ENCODE measurements at places on chromosomes 1 and 21. TPM values are rescaled to one million over a fixed set of nuclear protein-coding genes. Genes with fewer than 3 reads are reported as not detected.
A peak's percentile ranks its signal among the peaks of the same experiment; 100 is the strongest.

The ZNF593 gene
- 20.6 TPM for total RNA-seq

The SRGAP2 gene
- total RNA-seq, result 38.2 TPM

GRCh38 chr1:166193057-166193698 is 26.4 kb upstream of the FAM78B start:
- DNase-seq, result no peak
- H3K27ac ChIP-seq, result no peak overlapping the region
- no peaks in the 10 kb centered on the region for H3K36me3 ChIP-seq
- no peaks in the 10 kb centered on the region for H3K4me1 ChIP-seq
- no peaks in the 10 kb centered on the region for H3K27me3 ChIP-seq

The TP73 gene
- not detected for total RNA-seq

DNA sequence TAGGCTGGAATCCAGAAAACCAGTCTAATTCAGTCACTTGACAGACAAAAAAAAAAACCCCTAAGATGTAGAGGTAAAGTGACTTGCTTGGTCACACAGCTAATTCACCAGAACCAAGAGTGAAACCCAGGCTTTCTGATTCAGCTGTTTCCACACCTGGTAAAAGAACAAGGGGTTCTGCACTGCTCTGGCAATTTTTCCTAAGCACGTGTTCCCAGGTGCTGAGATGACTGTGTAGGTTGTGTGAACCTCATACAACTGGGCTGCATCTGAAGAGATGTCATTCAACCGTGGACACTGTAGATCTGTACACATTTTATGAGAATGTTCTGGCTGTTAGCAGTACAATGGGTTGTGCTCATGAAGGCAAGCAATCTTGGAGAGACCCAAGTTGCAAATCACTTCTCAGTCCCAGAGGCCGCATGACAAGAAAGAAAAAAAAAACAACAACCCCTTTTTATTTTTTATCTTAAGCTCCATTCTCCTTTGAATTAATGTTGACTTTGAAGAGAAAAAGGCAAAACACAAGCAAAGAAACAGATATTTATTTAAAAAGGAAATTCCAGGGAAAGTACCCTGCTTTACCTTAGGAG is 95.4 kb downstream of the INTS7 start:
- H3K27ac ChIP-seq, result no peak overlapping the region
- H3K4me1 ChIP-seq, result peaks cover 4% of the 10 kb centered on the region
- no peaks in the 10 kb centered on the region for H3K36me3 ChIP-seq
- no peaks in the 10 kb centered on the region for H3K27me3 ChIP-seq

DNA sequence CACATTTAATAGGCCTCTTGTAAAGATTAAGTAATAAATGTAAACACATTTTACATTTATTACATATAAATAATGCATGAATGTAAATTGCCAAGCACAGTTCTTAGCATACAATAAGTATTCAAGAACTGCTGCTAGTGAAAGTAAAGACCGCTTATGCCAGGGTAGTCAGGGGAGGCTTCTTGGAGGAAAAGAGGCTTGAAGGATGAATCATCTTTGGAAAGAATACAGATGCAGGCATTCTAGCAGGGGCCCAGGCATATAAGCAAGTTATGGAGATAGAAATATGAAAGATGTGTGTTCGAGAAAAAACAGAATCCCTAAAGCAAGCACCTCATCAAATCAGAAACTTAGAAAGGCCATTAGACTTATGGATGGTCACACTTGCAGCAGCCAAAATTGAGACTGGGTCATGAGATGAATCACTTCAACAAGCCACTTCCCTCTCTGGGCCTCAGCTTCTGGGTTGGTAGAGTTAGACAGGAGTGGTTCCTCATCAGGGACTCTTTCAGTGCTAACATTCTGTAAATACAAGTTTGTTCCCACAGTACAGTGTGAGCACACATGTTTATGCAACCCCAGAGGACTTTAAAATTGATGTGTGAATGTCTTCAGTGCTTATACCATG is 79.8 kb upstream of the ROR1 start:
- H3K36me3 ChIP-seq, result no peaks in the 10 kb centered on the region
- H3K4me1 ChIP-seq, result no peaks in the 10 kb centered on the region
- DNase-seq, result no peak
- no peak overlapping the region for H3K4me3 ChIP-seq

GRCh38 chr1:2135441-2135841 is 59.1 kb downstream of the FAAP20 start:
- no peaks in the 10 kb centered on the region for H3K27me3 ChIP-seq
- no peak for DNase-seq
- peaks cover 6% of the 10 kb centered on the region for H3K4me1 ChIP-seq
- no peak overlapping the region for H3K27ac ChIP-seq
- H3K4me3 ChIP-seq, result no peak overlapping the region
- H3K36me3 ChIP-seq, result no peaks in the 10 kb centered on the region

The KRTAP19-3 gene
- not detected for total RNA-seq

DNA sequence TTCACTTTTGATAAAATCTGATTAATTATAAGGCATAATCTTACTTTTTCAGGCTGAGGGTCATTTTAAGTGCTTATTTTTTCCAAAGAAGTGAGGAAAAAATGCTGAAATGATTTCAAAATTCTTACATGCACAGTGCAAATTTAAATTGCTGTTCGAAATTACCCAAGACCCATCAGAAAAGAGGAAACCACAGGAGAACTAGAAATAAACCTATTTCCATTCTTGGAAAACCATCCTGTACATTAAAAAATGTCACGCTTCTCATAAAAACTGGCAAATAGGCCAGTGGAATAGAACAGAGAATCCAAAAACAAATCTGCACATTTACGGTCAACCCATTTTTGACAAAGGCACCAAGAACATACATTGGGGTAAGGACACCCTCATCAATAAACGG is 414.9 kb downstream of the SMYD3 start:
- H3K4me1 ChIP-seq, result no peaks in the 10 kb centered on the region
- H3K36me3 ChIP-seq, result no peaks in the 10 kb centered on the region
- H3K27ac ChIP-seq, result no peak overlapping the region
- no peak for DNase-seq

DNA sequence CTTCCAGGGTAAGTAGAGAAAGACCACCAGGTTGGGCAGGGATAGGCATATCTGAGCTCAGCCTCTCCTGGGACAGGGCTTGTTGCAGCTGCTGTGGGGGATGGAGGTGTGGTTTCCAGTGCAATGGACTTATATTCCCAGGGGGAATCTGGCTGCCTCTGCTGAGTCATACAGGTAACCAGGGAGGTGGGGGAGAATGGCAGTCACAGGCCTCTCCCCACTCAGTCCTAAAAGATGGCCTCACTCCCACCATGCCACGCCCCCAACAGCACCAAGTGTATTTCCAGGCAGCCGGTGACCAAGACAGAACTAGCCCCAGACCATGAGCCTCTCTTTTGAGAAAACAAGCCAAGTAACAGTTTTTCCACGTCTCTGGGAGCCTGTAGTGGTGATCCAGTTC is 1240.7 kb downstream of the BRINP3 start:
- no peaks in the 10 kb centered on the region for H3K36me3 ChIP-seq
- H3K4me3 ChIP-seq, result no peak overlapping the region
- no peaks in the 10 kb centered on the region for H3K4me1 ChIP-seq
- DNase-seq, result no peak
- H3K27ac ChIP-seq, result no peak overlapping the region
- H3K27me3 ChIP-seq, result no peaks in the 10 kb centered on the region

DNA sequence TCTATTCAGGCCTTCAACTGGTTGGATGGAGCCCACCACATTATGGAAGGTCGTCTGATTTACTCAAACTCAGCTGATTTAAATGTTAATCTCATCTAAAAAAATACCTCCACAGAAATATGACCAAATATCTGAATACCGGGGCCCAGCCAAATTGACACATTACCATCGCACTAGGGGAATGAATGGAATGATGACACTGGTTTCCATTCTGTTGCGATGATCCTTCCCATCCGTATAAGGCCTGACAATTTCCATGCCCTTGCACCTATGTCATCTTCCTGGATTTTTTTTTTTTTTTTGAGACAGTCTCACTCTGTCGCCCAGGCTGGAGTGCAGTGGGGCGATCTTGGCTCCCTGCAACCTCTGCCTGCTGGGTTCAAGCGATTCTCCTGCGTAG is 397.5 kb downstream of the KIF26B start:
- peaks cover 3% of the 10 kb centered on the region for H3K27me3 ChIP-seq
- no peak for DNase-seq
- H3K36me3 ChIP-seq, result no peaks in the 10 kb centered on the region
- H3K27ac ChIP-seq, result no peak overlapping the region
- no peak overlapping the region for H3K4me3 ChIP-seq
- no peaks in the 10 kb centered on the region for H3K4me1 ChIP-seq

- peaks cover 6% of the 10 kb centered on the region for H3K36me3 ChIP-seq
- peaks cover 63% of the 10 kb centered on the region for H3K4me1 ChIP-seq
- no peak for DNase-seq
- H3K27ac ChIP-seq, result peak overlapping the region; percentile 93
These were observed 777 bp downstream of the LRRC41 start for GRCh38 chr1:46302641-46303037.

GRCh38 chr1:235131961-235132360 is 3.3 kb upstream of the TOMM20 start:
- no peaks in the 10 kb centered on the region for H3K36me3 ChIP-seq
- no peak overlapping the region for H3K27ac ChIP-seq
- no peak overlapping the region for H3K4me3 ChIP-seq
- DNase-seq, result no peak
- H3K27me3 ChIP-seq, result no peaks in the 10 kb centered on the region

GRCh38 chr1:64269558-64269884 is 66.1 kb downstream of the UBE2U start:
- H3K27ac ChIP-seq, result no peak overlapping the region
- no peaks in the 10 kb centered on the region for H3K27me3 ChIP-seq
- no peaks in the 10 kb centered on the region for H3K4me1 ChIP-seq
- no peak for DNase-seq

DNA sequence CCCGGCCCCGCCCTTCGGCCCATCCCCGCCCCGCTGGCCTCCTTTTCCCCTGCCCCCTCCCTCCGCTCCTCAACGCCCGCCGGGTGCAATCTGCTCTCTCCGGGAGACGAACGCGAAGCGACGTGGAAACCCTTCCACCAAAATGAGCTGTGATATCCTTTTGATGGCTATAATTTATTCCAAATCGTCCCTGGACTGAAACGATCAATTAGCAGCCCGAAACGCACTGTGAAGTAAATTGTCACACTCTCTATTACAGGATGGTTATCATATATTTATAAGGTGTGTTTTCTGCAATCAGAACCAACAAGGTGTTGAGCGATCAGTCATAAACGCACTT is 134.6 kb upstream of the BARHL2 start:
- H3K36me3 ChIP-seq, result no peaks in the 10 kb centered on the region
- H3K27me3 ChIP-seq, result no peaks in the 10 kb centered on the region
- H3K4me1 ChIP-seq, result no peaks in the 10 kb centered on the region
- no peak overlapping the region for H3K4me3 ChIP-seq
- no peak overlapping the region for H3K27ac ChIP-seq

The ADAM30 gene
- not detected for total RNA-seq

DNA sequence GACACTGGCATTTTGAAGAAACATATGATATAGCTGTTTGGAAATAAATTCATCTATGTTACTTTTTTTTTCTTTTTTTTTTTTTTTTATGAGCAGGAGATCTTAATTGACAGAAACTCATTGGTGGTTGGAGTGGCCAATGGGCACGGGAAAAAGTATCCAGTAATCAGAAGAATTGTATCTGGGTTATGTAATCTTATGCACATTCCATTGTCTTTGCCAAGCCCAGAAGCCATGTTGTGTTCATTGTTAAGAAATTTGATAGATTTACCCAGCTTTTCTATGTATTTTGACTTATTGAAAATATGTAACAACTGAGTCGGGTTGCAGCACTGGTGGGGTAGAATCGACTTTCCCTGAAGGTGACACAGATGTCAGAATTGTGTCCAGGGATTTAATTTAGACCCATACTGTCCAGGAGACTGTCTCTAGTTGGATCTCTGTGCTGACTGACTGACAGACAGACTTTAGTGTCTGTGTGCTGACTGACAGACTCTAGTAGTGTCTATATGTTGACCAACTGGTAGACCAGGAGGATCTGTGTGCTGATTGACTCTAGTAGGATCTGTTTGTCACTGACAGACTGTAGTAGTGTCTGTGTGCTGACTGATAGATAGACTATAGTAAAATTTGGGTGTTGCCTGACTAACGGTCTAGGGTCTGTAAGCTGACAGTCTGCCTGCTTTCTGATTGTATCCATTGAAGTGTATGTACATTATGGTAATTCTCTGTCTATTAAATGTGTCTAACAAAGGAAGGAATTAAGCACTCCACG is 12.3 kb upstream of the C4BPB start:
- H3K4me3 ChIP-seq, result no peak overlapping the region
- H3K36me3 ChIP-seq, result no peaks in the 10 kb centered on the region
- H3K27me3 ChIP-seq, result no peaks in the 10 kb centered on the region
- DNase-seq, result no peak
- H3K4me1 ChIP-seq, result no peaks in the 10 kb centered on the region

The PRRX1 gene
- total RNA-seq, result 16.6 TPM

The S100A13 gene
- total RNA-seq, result 151 TPM

DNA sequence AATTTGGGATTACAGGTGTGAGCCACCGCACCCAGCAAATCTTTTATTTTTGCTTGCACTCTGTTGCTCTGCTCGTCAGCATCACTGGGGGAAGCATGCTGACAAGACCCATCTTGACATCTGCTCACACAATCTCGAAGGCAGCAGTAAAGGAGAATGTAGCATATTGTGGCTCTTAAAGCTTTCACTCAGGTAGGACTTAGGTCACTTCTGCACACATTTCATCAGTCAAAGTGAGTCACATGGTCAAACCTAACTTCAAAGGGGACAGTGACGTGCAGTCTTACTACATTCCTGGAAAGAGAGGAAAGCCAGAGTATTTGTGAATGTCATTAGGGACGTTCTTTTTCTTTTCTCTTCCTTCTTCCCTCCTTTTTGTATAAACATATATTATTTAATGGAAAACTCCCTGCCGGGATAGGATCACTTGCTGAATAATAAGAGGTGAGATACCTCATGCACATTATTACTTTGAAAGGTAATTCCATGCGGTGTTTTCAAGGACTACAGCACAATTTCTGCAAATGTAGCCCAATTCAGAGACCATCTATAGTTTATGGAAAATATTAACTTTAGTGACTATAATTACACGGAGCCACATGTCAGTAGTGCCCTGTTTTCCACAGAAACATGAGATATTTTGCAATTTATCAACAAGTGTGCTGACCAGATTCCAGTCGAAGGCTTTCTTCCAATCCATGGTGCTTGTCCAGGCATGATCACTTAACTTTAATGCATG is 19.3 kb upstream of the ACBD6 start:
- H3K36me3 ChIP-seq, result no peaks in the 10 kb centered on the region
- no peak overlapping the region for H3K27ac ChIP-seq
- H3K4me3 ChIP-seq, result no peak overlapping the region
- H3K27me3 ChIP-seq, result no peaks in the 10 kb centered on the region
- H3K4me1 ChIP-seq, result no peaks in the 10 kb centered on the region

The PTGER3 gene
- 13.4 TPM for total RNA-seq

DNA sequence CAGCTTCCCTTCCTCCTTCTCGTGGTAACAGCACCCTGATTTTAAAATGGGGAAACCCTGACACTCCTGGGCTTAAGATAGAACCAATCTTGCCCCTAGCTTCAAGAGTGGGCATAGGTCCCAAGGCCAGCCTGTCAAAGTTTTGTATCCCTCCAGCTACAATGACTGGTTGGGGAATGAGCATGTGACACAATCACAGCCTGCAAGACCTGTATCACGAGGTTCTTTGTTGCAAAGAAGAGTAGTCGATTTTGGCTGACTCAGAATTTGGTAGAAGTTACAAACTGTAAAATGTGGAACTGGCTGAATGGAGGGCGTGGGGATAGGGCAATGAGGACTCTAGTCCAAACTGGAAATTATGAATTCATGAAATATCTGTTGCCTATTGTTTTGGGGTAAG is 18.7 kb downstream of the CTSK start:
- no peaks in the 10 kb centered on the region for H3K36me3 ChIP-seq
- no peaks in the 10 kb centered on the region for H3K27me3 ChIP-seq
- no peak overlapping the region for H3K4me3 ChIP-seq

All from adrenal gland (tissue), 19 donors.